ENCODE measurements at places on chromosomes 2 and 18. TPM values are rescaled to one million over a fixed set of nuclear protein-coding genes. Genes with fewer than 3 reads are reported as not detected.

The ST6GAL2 gene
- 0.51 TPM for total RNA-seq

The MGAT4A gene
- 107 TPM for total RNA-seq

The TNFRSF11A gene
- total RNA-seq = 7.4 TPM

The GCA gene
- 16.7 TPM for total RNA-seq

The C2orf80 gene
- not detected for total RNA-seq
